ENCODE measurements at places on chromosomes 5 and 9.

DNA sequence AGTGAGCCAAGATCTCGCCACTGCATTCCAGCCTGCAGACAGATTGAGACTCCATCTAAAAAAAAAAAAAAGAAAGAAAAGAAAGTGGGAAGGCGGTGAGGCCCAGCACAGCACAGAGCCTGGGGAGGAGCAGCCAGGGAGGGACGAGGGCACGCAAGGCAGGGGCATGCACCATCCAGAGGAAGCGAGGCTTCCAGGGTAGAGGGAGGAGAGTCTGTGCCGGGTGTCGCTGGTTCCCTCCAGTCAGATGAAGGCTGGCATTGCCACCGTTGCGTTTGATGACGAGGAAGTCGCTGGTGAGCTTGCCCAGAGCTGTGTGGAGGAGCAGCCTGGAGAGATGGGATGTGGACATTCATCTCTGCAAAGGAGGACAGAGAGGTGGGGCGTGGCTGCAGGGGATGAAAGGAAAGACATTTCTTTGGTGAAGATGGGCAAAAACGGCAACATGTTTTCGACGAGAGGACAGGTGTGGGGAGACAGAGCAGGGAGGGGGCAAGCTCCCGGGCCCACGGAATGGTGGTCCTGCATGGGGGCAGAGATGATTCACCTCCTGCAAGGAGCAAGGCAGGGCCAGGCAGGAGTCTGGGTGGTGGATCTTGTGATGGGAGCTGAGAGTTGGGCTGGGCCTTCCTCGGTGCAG is 18.6 kb upstream of the OLFM1 start:
- no peak for DNase-seq

DNA sequence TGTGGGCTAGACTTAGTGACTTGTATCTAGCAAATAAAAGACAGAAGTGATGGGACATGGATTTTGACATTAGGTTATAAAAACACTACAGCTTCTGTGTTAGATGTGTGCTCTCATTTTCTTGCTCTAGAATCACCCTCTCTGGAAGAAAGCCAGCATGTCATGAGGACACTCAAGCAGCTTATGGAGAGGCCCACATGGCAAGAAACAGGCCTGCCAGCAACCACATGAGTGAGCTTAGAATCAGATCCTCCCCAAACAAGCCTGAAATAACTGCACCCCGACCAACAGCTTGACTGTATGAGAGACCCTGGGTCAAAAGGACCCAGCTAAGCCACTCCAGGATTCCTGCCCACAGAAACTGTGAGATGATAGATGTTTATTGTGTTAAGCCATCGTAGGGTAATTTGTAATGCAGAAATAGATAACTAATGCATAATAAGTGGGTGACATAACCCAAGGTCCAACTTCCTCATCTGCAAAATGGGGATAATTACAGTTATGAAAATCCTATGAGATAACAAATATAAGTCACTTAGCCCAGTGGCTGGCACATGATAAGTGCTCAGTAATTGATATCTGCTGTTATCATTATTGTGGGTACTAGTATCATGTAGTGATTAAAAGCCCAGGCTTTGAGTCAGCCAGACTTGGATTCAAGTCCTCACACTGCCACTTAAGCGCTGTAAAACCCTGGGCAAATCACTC is 86.5 kb downstream of the KLHL3 start:
- no peak for DNase-seq

DNA sequence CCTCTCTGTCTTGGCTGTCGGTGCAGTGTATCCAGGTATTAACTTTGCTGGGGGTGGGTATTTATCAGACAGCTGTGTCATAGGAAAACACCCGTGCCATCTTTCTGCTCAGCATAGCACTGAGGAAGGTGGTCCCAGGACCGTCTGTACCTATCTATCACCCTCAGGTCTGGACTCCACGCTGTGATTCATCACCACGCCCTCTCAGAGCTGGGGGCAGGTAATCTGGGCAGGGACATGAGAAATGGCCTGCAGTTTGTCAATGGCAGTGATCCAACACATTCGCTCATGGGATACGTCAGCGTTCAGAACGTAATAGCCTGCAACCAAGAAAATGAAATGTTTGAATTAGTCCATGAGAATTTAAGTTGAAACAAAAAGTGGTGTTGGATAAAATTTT is 151.6 kb upstream of the MAP1B start:
- no peak for DNase-seq

DNA sequence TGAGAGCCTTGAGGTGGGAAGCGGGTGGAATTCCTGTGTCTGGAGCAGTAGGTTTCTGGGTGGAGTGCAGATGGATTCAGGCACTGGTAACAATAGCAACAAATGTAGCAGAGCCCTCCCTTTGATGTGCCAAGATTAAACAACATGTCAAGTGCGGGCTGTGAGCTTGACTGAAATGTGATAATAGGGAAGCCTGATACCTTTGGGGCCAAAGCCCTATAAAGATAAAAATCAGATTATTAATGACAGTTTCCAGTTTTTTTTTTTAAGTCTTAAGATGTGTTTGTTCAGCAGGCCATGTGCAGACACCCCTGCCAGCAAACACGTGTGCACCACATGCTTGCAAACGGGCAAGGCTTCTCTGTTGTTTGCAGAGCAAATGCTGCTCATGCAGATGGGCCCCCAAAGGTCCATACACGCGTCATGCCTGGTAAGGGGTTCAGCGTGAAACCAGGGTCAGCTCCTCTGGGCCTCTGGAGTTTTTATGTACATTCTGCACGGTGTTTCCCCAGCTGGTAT is 193.2 kb downstream of the GADD45G start:
- DNase-seq = no peak

DNA sequence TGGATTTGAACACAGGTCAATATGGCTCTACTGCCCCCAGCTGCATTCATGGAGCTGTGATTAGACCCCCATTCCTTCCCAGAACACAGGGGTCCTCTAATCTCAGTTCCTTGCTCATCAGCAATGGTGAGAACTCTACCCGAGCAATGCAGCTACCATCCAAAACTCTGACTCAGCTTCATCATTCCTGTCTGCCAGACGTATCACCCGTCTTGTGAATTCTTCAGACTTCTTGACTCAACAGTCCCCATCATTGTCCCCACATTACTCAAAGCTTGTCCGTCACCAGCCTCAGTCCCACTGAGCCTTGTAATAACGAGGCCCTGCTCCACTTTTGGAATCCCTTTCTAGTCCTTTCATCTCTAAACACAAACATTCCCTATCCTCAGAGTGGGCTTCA is 36.3 kb upstream of the STX17 start:
- no peak for DNase-seq

DNA sequence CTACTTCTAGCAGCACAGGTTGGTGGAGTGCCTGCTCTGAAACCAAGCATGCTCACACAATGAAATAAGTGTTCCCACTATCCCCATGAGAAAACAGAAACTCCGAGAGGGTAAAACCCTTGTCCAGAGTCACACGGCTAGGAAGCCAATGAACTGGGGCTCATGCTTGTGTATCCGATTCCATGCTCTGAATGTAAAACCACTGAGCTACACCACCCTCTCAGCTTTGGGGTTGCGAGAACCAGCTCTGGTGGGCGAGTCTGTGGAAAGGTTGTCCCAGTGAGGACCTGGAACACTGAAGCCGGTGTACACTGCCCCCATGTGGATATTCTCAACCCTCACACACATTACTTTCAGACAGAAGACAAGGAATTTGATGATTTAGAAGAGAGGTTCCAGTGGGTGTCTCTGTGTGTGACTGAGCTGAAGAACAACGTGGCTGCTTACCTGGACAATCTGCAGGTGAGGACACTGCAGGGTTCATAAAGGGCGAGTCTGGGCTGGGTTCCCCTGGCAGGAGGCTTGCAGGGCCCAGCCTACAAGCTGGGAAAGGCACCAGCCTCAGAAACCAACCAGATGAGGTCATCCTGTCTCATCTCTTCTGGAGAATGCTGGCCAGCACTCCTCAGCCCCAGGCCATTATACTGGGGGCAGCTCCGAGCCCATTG is 37.4 kb downstream of the ARHGEF37 start:
- DNase-seq = peak; percentile 16

- DNase-seq = no peak
Measured at GRCh38 chr5:146466521-146467349, 19.6 kb downstream of the TCERG1 start.

GRCh38 chr5:5422819-5423515 is 490 bp downstream of the ICE1 start:
- no peak for DNase-seq

DNA sequence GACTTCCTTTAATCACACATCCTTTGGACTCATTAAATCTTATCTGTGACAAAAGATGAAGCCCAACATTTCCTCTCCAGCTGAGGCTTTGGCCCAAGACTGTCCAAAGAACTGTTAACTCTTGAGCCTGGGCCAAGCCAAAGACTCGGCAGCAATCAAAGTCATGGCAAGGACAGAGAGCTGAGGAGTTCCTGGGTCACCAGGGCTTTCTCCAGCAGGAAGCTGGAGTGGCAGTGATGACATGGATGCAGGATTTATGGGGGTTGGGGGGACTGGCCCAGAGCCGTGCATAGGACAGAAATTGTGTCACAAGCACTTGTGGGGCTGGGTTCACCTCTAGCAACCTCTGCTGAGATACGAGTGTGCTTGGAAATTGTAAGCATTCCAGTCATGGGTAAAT is 440.3 kb downstream of the PLK2 start:
- no peak for DNase-seq

- no peak for DNase-seq
Measured at GRCh38 chr5:134463176-134463720, 51.6 kb upstream of the CDKN2AIPNL start.

DNA sequence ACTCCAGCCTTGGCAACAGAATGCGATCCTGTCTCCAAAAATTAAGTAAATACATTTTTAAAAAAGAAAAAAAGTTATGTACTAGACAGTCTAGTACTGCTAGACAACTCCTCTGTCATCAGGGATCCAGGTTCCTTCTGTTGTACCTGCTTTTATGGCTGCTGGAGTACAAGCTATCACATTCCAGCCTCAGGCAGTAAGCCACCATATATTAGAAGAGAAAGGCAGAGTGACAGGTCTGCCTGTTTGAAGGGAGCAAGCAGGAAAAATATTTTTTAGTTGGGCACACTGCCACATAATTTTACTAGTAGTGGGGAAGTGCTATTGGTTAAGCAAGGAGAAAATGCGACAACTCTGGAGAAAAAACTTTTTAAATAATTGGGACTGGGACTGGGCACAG is 10.9 kb downstream of the RPS6 start:
- no peak for DNase-seq

GRCh38 chr5:96113170-96113939 is 151.7 kb upstream of the ELL2 start:
- DNase-seq = no peak

GRCh38 chr5:155052532-155052931 is 39.0 kb downstream of the KIF4B start:
- no peak for DNase-seq
